ENCODE measurements at places on chromosomes 3 and 15. TPM values are rescaled to one million over a fixed set of nuclear protein-coding genes. Genes with fewer than 3 reads are reported as not detected.

The PML gene
- 69.8 TPM for total RNA-seq

The ST3GAL6 gene
- total RNA-seq, result not detected

The AMT gene
- total RNA-seq, result 2.4 TPM

The DUOXA2 gene
- not detected for total RNA-seq

The SUSD5 gene
- total RNA-seq, result not detected

The FOXL2NB gene
- total RNA-seq, result not detected

The BOC gene
- not detected for total RNA-seq

The ASB14 gene
- not detected for total RNA-seq

The GALNT15 gene
- total RNA-seq, result not detected

The NANOGP8 gene
- not detected for total RNA-seq

The ISLR2 gene
- not detected for total RNA-seq

The CIB2 gene
- 2.0 TPM for total RNA-seq

The MKRN2OS gene
- total RNA-seq, result not detected

The FMN1 gene
- 0.05 TPM for total RNA-seq

The WDR93 gene
- not detected for total RNA-seq
